Femur (tissue), 1 donor: ENCODE measurements at places on chromosomes 3 and 15.

- DNase-seq: no peak
Measured at GRCh38 chr15:67827562-67828277, 2.4 kb downstream of the SKOR1 start.

- no peak for DNase-seq
Measured at GRCh38 chr3:120772081-120772480, 29.5 kb downstream of the GTF2E1 start.

- DNase-seq: no peak
Measured at GRCh38 chr15:48248414-48248813, 42.3 kb downstream of the SLC12A1 start.

DNA sequence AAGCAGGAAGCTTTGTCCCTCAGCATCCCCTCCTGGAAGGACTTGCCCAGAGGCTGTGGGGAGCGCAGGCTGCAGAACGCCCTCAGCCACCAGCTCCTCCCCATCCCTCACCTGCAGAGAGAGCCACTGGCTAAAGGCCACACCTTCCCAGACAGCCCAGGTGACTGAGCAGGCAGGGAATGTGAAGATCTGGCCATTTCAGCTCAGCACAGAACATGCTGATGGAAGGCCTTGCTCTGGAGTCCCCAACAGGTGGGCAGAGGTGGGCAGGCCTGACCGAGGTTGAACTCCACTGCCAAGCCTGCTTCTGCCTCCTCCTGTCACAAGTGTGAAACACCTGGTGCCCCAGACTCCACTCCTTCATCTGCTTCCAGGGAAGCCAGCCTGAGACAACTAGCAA, 50.7 kb upstream of the SEC61A1 start:
- DNase-seq: no peak

- peak; percentile 69 for DNase-seq
Measured at GRCh38 chr3:107988460-107989175, 102.2 kb downstream of the CD47 start.

DNA sequence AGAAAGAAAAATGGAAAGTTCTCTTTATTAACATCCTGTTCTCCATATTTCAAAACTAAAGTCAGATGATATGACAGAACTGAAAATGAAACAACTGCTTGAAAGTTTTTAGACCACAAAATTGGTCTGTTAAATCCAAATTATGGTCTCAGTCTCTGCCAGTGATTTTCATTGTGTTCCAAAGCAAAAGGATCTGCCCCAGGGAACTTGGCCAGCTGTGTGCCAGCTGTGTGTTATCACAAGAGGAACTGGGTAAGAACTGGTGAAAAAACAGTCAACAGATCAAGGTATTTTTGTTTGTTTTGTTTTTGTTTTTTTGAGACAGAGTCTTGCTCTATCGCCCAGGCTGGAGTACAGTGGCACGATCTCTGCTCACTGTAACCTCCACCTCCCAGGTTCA, 323.3 kb downstream of the CTNNB1 start:
- DNase-seq: peak; percentile 42

DNA sequence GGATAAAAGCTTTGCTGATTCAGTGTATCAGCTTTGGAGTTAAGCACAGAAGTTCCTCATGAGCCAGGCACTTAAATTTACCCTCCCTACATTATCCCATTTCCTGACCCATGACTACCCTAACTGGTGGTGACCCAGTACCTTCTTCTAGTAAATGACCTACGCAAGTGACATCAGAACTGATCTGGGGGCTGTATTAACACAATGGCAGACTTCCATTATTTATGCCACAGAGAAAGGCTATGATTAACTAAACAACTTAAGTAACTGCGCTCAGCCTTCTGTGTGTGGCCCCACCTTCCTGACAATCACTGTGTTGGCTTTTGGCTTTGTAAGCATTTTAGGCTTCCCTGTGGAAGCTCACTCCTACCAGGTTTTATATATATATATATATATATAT, 1.9 kb downstream of the MB21D2 start:
- DNase-seq: no peak

DNA sequence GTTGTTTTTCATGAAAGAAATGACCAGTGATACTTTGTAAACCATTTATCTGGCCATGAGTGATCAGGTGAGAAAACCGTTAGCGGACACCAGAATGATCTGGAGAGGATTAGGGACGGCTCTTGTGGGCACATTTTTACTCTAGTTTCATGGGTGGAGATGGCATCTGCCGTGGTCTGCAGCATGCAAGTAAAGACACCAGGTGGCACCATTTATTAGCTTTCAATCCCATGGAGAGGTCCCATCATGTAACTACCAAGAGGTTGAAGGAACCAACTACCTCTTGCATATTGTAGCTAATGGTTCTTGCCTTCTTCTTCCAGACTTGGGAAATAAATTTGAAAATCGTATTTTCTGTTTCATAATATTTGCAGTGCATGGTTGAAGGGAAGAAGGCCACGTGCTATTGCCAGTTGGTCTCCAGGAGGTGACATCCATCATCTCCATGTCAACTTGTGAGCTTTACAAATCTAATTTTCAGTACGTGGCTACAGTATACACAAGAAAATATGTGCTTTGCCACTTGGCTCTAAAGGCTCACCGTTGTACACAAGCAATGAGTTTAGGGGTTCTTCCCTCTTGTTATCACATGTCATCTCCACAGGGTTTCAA, 1.5 kb upstream of the MAPKBP1 start:
- peak; percentile 59 for DNase-seq

- DNase-seq: no peak
Measured at GRCh38 chr15:59918994-59919951, 84.8 kb upstream of the FOXB1 start.
